Activated naive CD8-positive, alpha-beta T cell treated with anti-CD3 and anti-CD28 coated beads for 36 hours (primary cell): ENCODE measurements at places on chromosomes 4 and X.

GRCh38 chrX:103276581-103277002 is at the start of gene TCEAL5:
Gene TCEAL5 (minus strand): TSS chrX:103276750. CDS start chrX:103274563, 2,187 bp downstream.
- peaks cover 43% of the 10 kb centered on the region for H3K27me3 ChIP-seq
- no peaks in the 10 kb centered on the region for H3K36me3 ChIP-seq
- DNase-seq = no peak
- peak within 1 kb of the TSS; percentile 65 for H3K4me3 ChIP-seq
- H3K4me1 ChIP-seq = peaks cover 2% of the 10 kb centered on the region

DNA sequence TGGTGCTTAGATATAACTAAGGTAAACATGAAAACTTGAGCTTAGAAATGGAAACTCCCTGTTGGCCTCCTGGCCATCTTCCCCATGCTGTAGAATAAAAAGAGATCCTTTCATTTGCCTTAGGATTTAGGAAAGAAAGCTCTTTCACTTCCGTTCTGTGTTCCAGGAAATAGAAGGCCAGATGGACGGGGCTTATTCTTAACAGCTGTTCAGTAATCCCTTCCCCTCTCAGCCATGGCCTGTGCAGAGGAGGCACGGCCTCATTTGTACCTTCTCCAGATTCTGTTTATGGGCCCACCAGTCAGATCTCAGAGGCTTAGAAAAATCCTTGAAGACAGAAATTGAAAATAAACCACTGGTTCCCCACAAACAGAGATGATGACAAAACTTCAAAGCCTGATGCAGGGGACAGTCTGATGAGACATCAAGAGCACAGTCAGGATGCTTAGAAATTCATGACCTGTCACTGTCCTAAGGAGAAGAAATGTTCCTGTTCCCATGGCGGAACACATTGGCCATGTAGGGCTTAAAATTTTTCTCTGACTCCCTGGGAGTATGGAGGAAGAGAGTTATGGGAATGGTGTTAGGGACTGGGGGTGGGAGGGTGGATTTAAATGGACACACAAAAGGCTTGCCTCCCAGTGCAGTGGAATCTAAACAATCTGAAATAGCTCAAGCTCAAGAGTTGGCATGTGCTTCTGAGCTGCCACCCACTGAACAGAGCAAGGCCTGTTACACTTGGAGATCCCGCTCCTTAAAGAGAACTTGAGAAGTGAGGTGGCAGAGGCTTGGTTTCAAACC is 188.8 kb downstream of the SOWAHB start:
- no peak overlapping the region for H3K27ac ChIP-seq
- peaks cover 3% of the 10 kb centered on the region for H3K4me1 ChIP-seq
- H3K36me3 ChIP-seq = no peaks in the 10 kb centered on the region

DNA sequence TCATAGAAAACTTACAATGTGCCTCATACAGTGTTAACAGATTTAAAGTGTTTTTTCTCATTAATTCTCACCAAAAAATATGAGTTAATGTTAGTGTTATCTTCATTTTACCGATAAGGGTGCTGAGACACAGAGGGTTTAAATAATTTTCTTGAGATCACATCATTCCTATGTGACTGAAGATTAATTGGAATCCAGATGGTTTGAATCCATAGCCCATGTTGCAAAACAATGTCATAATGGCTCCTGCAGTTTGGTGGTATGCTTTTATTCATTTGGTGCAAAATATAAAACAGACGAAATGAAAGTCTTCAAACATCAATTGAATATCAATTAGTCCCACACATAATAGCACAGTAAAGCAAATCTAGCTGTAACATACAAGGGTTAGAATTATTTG is 512.2 kb downstream of the FSTL5 start:
- H3K4me1 ChIP-seq = no peaks in the 10 kb centered on the region
- no peaks in the 10 kb centered on the region for H3K27me3 ChIP-seq
- no peak overlapping the region for H3K4me3 ChIP-seq

GRCh38 chr4:138266948-138267347 is 24.8 kb upstream of the SLC7A11 start:
- H3K4me1 ChIP-seq = no peaks in the 10 kb centered on the region
- peaks cover 9% of the 10 kb centered on the region for H3K27me3 ChIP-seq
- H3K4me3 ChIP-seq = no peak overlapping the region
- H3K36me3 ChIP-seq = no peaks in the 10 kb centered on the region
- no peak overlapping the region for H3K27ac ChIP-seq

DNA sequence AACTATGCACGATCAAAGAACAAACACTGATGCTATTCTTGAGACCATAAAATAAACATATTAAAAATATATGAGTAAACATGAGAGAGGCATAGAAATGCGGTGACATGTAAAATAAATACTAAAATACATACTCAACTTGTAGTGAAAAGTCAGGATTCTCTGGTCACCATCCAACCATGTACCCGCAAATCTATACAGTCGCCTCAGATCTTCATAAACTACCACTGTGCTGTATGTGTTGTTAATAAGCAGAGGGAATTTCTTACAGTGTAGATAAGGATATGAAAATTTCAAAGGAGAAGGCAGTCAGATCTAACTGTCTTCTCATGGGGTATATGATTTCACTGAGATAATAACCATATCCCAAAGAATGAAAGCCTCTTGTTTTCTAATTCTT is 67.8 kb upstream of the FAM47B start:
- DNase-seq = no peak
- H3K27ac ChIP-seq = no peak overlapping the region
- H3K36me3 ChIP-seq = no peaks in the 10 kb centered on the region
- no peaks in the 10 kb centered on the region for H3K4me1 ChIP-seq

DNA sequence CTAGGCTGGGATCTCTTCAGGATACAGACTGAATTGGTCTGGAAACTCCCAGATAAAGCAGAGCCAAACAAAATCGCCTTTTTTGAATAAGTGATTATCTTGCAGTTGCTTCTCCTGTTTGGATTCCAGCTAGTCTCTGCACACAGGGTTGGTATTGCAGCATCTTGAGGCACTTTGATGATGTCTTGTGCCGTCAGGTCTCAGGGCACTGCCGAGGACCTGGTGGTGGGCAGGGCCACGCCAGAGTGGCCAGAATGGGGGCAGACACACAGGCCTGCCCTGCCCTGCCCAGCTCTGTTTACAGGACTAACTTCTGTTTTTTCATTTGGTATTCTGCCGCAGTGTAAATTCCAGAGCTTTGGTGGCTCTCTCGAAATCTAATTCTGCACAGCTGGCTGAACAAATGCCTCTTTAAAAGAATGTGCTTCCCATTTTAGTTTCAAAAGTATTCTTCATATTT is 276.1 kb downstream of the NR3C2 start:
- DNase-seq = no peak
- no peak overlapping the region for H3K27ac ChIP-seq
- H3K27me3 ChIP-seq = no peaks in the 10 kb centered on the region
- H3K4me1 ChIP-seq = peaks cover 13% of the 10 kb centered on the region
- H3K4me3 ChIP-seq = no peak overlapping the region

- peaks cover 3% of the 10 kb centered on the region for H3K36me3 ChIP-seq
- no peak overlapping the region for H3K27ac ChIP-seq
- H3K27me3 ChIP-seq = peaks cover 4% of the 10 kb centered on the region
- no peaks in the 10 kb centered on the region for H3K4me1 ChIP-seq
- H3K4me3 ChIP-seq = no peak overlapping the region
These were observed 27.2 kb upstream of the C4orf17 start for GRCh38 chr4:99483636-99484035.

DNA sequence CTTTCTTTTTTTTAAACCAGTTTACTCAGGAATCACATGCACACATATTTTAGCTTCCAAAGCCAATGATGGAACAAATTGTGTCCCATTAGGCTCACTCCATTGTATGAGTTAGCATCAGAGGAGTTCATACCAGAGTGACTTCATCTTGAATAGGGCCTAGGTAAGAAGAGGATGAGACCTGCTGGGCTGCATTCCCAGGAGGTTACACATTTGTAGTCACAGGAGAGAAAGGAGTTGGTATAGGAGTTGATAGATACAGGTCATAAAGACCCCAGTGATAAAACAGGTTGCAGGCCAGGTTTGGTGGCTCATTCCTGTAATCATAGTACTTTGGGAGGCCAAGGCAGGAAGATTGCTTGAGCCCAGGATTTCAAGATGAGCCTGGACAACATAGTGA is 9.3 kb downstream of the PDGFRA start:
- H3K36me3 ChIP-seq = no peaks in the 10 kb centered on the region
- H3K4me3 ChIP-seq = no peak overlapping the region
- no peak for DNase-seq
- peaks cover 5% of the 10 kb centered on the region for H3K4me1 ChIP-seq
- H3K27ac ChIP-seq = no peak overlapping the region

DNA sequence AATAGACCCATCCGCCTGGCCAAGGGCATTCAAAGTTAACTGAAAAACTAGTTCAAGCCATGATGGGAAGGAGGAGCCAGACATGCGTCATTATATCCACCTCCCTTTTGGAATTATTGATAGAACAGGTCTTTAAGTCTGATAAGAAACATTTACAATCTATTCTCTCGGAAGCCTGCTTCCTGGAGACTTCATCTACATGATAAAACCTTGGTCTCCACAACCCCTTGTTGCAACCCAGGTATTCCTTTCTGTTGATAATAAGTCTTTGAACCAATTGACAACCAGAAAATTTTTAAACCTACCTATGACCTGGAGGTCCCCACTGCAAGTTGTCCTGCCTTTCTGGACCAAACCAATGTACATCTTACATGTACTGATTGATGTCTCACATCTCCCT is 451.3 kb downstream of the NAF1 start:
- no peaks in the 10 kb centered on the region for H3K4me1 ChIP-seq
- H3K36me3 ChIP-seq = no peaks in the 10 kb centered on the region
- H3K27me3 ChIP-seq = no peaks in the 10 kb centered on the region
- H3K4me3 ChIP-seq = no peak overlapping the region

DNA sequence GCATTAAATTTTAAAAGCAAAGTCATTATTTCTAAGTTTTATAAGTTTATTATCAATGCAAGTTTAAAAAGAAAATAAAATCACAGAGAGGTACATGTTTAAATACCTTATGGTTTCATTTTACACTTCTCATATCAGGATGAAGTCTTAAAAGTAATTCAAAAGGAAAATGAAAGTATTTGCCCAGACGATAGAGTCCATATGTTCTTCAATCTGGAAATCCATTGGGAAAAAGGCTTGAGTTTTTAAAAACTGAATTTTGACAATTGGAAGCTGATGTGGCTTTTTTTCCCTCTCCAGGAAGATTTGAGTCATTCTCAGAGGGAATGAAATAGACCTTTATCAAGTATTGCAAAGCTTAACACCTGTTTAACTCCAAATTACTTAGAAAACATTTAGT is 37.1 kb downstream of the MAB21L2 start:
- no peak overlapping the region for H3K27ac ChIP-seq
- peaks cover 13% of the 10 kb centered on the region for H3K36me3 ChIP-seq
- DNase-seq = no peak

GRCh38 chrX:119036107-119037029 is 36.4 kb upstream of the CT47C1 start:
- no peak overlapping the region for H3K27ac ChIP-seq
- H3K27me3 ChIP-seq = peaks cover 6% of the 10 kb centered on the region
- DNase-seq = no peak
- H3K4me3 ChIP-seq = no peak overlapping the region
- no peaks in the 10 kb centered on the region for H3K4me1 ChIP-seq
